ENCODE measurements at places on chromosomes 1 and 21.

DNA sequence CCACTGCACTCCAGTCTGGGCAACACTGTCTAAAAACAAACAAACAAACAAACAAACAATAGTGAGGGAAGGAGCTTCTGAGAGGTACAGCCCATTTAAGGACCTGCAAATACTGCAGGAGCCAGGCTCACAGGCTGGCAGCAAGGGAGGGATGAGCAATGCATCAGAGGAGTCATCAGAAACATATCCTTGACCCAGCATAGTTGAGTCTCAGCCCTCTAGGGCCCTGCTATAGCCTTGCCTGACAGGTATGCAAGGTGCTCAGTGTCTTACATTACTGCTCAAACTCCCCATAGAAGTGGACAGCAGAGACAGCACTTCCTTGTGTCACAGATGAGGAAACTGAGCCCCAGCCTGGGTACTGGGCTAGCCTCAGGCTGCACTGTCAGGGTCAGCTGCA, 7.3 kb upstream of the TTC4 start:
- no peak for DNase-seq

GRCh38 chr1:156652131-156652991, 10.4 kb downstream of the BCAN start:
- DNase-seq = no peak

GRCh38 chr1:28954126-28954726, 39.9 kb downstream of the EPB41 start:
- no peak for DNase-seq

GRCh38 chr1:224047538-224047937, 66.4 kb upstream of the FBXO28 start:
- no peak for DNase-seq

DNA sequence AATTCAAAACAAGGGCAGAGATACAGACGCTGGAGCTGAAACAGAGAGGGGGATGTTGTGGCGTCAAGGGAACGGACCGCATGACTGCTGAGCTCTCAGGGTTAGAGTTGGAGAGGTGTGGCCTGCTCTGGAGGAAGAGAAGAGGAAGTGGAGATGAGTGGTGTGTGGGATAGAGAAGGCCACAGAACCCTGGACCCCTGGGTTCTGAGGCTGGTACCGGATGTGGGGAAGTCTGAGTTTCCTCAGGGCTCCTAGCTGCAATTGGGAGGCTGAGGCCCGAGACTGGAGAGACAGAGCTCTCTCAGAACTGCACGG, 1.8 kb downstream of the BCAN start:
- DNase-seq = no peak

DNA sequence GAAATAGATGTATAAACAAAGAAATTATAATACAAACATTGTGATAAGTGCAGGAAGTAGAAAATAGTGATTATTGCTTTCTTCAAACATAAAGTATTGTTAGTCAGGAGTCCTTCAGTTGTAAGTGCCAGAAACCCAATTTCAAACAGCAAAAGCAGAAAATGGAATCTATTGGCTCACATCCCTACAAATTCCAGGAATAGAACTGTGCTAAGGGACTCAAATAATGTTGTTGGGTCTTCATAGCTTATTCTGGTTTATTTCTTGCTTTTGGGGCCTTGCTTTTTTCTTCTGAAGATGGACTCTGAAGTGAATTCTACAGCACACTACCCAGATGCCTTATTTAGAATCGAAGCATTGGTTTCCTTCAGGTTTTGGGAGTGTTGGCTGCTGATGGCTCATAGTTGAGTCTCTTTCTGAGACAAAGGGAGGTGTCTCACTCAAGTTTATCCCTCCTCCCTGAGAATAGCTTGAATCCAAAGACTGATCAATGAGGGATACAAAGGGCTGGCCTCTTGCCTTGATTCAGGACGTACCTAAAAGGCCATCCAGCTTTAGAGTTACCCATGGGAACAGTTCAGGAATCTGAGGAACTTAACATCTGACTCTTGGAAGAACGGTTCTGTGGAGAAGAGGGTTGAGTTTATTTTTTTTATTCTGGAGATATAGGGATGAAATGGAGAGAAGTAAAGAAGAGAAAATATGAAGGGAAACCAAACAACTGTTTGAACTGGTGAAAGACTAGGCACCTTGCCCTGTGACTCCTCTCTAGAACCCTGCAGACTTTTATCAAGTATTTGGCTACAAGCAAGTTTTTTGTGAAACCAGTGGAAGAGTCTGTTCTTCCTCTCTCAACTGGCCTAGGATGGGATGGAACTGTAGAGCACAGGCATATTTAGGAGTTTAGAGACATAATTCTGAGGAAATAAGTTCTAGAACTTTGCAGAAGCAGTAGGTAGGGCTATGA, 39.0 kb upstream of the ATG4C start:
- DNase-seq = no peak

GRCh38 chr1:209368864-209369598, 214.5 kb upstream of the CAMK1G start:
- peak; percentile 94 for DNase-seq

- DNase-seq = no peak
Observed at GRCh38 chr1:93817819-93818569, 61.0 kb downstream of the DNTTIP2 start.

- DNase-seq = no peak
Observed at GRCh38 chr1:197995408-197996258, 78.5 kb downstream of the LHX9 start.

DNA sequence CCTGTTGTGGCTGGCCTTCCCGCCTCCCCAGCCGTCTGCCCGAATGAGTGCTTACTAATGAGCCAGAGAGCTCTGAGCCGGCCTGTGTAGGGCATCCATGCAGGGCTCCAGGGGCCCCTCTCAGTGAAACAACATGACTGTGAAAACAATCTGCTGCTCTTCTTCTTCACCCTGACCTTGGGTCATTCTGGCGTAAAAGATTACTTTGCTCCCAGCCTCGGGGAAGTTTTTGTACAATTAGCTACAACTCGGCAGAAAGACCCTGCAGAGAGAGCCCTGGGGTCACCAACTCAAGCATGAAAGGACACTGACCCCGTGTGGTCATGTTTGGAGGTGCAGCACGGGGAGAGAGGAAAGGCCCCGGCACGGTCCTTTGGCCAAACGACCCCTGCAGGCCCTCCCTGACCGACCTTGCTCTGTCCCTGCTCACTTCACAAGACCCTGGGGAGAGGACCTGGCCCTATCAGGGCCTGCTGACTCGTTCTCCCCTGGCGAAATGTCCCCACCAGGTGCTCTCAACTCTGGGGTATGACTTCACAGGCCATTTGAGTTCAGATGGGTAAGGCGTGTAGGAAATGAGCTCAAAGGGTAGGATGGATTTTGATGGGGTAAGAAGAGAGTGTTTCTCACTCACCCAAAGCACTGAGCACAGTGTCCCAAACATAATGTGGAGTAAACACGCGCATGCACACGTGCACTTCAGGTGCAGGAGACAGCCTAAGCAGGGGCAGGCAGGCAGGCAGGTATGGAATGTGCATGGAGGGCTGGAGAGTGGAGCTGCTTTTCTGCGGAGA, 22.9 kb upstream of the FAM20B start:
- DNase-seq = peak; percentile 51

DNA sequence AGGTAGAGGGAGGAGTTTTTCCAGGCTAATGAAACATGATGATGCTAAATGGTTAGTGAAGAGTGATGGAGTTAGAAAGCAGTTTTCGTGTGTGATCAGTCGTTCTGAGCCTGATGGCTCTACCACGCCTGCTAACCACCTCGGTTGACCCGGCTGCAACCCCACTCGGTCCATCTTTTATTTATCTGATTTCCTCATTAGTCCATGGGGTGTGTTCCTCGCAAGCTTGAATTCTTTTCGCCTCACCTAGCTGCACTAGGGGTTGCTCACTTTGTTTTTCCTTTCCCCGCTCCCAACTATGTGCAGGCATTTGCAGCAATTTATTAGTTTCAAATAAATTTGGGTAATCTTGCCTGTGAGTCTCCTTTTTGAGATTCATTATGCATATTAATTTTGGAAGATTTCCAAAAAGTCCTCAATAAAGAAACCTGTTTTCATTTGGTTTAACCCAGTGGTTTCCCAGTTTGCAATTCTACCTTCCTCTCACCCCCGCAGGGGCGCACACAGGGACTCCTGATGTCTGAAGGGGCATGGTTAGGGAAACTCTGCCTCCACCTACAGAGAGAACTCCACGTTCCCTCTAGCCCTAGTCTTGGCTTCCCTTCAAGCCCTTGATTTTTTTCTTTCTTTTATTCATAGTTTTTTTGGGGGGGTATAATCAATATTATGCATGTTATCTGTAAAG, 12.6 kb downstream of the B3GALT5 start:
- DNase-seq = no peak

DNA sequence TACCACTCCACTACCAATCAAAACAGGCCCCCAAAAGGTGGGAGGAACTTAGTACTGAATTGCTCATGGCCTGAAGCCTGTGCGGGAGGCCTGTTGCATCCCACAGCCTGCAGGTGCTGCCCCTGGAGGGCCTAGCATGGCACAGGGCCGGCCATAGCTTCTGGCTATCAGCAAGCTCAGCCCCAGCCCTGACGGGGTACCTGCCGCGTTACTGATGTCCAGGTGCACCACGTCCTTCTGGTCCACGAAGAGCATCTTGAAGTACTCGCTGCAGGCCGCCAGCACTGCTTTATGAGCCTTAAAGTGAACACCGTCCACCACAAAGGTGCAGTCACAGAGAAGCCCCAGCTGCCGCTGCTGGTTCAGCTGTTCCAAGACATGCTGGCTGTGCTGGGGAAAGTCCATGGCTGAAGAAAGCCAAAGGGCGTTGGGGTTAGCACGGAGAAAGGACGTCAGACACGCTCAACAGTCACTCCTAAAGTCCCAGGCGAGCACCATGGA, 27.8 kb downstream of the ZBTB17 start:
- DNase-seq = no peak

DNA sequence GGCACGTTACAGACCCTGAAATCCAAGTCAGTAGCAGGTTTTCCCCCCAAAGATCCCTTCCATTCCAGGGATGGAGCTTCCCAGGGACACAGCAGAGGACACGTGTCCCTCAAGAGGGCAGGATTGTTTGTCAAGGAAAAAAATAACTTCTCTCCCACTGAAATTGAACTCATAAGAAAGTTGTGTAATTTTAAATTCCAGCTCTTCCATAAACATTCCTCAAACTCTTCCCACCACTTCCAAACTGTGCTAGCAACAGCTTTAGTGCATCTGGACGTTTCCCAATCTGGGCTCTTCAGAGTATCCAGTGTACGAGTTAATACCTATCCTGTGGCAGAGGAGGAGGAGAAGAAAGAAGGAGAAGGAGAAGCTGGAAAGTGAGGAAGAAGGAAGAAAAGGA, 79.6 kb downstream of the PSMG1 start:
- DNase-seq = no peak

DNA sequence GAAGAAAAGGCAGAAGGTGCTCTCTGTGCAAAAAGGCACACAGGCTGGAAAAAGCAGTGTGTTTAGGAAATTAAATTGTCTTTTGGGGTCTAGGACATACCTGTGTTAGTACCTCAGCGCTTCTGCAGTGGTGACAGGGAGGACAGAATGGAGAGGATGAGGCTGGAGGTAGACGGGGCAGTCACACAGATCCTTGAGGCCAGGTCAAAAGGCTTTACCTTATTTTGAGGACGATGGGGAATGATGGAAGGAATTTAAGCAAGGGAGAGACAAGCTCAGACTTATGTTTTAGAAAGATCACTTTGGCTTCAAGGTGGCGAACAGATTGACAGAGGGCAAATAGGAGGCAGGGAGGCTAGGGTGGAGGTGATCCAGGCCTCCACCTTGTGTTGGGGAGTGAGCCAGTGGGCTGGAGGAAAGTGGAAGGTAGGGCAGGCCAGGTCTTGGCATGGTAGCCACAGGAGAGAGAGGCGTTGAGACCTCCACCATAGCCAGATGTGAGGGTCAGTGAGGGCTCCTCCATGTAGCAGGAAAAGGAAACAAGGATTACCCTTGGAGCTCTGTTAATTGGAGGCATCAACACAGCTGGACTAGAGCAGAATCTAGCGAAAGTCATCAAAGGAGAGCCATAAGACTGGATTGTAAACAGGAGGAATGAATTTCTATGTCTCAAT, 4.2 kb downstream of the CYP4B1 start:
- DNase-seq = no peak

- no peak for DNase-seq
Observed at GRCh38 chr1:39620659-39621165, 18.7 kb downstream of the HEYL start.

DNA sequence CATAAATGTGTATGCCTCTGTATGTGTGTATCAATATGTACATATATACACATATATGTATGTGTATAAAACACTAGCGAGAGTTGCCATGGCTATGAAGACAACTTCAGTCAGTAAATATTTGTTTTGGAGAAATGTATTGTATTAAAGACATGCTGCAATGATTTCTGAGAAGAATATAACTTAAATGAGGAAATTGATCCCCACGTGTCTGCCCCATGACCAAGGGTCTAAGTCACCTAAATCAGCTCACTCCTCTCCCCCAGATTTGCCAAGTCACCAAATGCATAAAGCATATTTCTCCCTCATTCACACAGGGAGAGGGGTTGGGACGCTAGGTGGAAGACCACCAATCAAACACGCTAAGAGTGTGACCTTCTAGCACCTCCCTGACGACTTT, 58.3 kb upstream of the LYST start:
- DNase-seq = no peak

DNA sequence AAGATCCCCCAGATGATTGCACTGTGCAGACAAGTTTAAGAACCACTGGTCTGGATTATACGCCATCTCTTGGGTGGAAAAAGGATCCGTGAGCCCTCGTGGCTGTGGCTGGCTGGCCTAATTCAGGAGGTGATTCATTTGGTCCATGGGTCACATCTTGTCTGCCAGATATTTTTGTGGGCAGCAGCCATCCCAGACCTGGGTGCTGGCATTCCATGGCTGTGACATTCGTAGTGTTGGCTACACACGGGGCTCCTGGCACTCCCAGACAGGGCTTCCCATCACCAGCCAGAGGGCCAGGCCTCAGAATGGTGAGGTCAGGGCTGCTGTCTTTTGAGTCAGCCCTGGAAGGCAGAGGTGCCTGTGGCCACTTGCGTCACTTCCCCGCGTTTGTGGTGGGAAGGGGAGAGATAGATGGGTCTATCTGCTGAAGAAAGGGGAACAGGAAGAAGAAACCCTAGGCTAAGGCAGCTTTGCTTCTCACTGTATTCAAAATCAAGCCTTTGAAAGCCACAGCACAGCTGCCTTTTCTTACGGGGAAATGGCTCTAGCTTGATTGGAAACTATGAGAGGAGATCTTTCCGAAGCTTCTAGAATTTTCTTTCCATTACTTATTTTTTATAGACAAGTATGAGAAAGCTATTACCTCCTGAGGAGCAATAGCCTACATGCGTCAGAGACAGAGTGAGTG, 32.4 kb downstream of the EIF2D start:
- DNase-seq = no peak

- DNase-seq = no peak
Observed at GRCh38 chr1:60055336-60055735, 18.2 kb downstream of the C1orf87 start.

GRCh38 chr1:153190373-153190772, 12.9 kb upstream of the LELP1 start:
- no peak for DNase-seq

GRCh38 chr1:160716013-160716412, 4.4 kb upstream of the CD48 start:
- DNase-seq = no peak

GRCh38 chr1:18183533-18183932, 75.9 kb downstream of the IGSF21 start:
- DNase-seq = no peak

GRCh38 chr1:235018720-235019444, 109.8 kb downstream of the TOMM20 start:
- no peak for DNase-seq

- DNase-seq = no peak
Observed at GRCh38 chr1:116791727-116792126, 37.5 kb downstream of the CD2 start.

Data from fibroblast of the conjunctiva (primary cell).